Smooth muscle cell of the coronary artery (primary cell): ENCODE measurements at places on chromosomes 6 and 20. TPM values are rescaled to one million over a fixed set of nuclear protein-coding genes. Genes with fewer than 3 reads are reported as not detected.

The TRIM10 gene
- not detected in 2 replicates for total RNA-seq

The GPR63 gene
- 0.08 and 0.23 TPM in 2 replicates for total RNA-seq

The NFKBIL1 gene
- 26.1 and 28.2 TPM in 2 replicates for total RNA-seq

The MPIG6B gene
- not detected in 2 replicates for total RNA-seq

The CAPN11 gene
- total RNA-seq = not detected in 2 replicates

The FNDC11 gene
- 0.12 and 0.30 TPM in 2 replicates for total RNA-seq

The ECI2 gene
- total RNA-seq = 40.2 and 75.4 TPM in 2 replicates

The KIFC1 gene
- total RNA-seq = 0.35 and 6.0 TPM in 2 replicates

The GHRH gene
- total RNA-seq = not detected in 2 replicates

The PLN gene
- total RNA-seq = 6.5 TPM in 1 of 2 replicates, not detected in the other

The XKR7 gene
- total RNA-seq = not detected in 2 replicates

The SLC22A7 gene
- total RNA-seq = not detected in 2 replicates

The HLA-DOA gene
- under 0.01 TPM in 1 of 2 replicates, not detected in the other for total RNA-seq

The C6orf163 gene
- total RNA-seq = 0.83 and 0.94 TPM in 2 replicates

The VIP gene
- 0.08 TPM in 1 of 2 replicates, not detected in the other for total RNA-seq

The BPIFB2 gene
- not detected in 2 replicates for total RNA-seq

The FHL5 gene
- total RNA-seq = not detected in 2 replicates

The SASH1 gene
- total RNA-seq = 50.9 and 85.2 TPM in 2 replicates

The TFAP2C gene
- 1.8 TPM in 1 of 2 replicates, not detected in the other for total RNA-seq

The TTK gene
- total RNA-seq = 0.70 and 5.9 TPM in 2 replicates

The ZBTB46 gene
- total RNA-seq = 4.8 and 5.6 TPM in 2 replicates

The DOK5 gene
- 21.9 and 28.4 TPM in 2 replicates for total RNA-seq
